ENCODE measurements at places on chromosomes 7 and 10.

GRCh38 chr7:152419473-152420429 is 16.1 kb downstream of the KMT2C start:
- no peak for DNase-seq

GRCh38 chr7:148318838-148319237 is 271.7 kb upstream of the C7orf33 start:
- peak; percentile 57 for DNase-seq

DNA sequence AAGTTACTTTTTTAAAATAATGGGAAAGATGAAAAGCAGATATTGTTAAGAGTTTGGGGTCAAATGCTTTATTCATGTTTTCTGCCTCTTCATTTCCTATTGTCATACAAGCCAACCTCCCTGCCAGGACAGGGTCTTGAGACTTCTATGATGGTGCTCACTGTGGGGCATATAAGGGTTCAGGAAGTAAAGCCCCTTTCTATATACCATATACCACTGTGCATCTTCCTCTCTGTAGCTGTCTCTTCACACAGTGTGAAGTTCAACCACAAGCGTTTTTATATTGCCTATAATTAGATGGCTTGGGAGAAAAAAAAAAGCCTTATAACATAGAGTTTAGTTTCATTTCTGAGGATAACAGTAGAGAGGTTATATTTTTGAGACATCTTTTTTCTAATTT is 389.8 kb upstream of the SORCS1 start:
- no peak for DNase-seq

DNA sequence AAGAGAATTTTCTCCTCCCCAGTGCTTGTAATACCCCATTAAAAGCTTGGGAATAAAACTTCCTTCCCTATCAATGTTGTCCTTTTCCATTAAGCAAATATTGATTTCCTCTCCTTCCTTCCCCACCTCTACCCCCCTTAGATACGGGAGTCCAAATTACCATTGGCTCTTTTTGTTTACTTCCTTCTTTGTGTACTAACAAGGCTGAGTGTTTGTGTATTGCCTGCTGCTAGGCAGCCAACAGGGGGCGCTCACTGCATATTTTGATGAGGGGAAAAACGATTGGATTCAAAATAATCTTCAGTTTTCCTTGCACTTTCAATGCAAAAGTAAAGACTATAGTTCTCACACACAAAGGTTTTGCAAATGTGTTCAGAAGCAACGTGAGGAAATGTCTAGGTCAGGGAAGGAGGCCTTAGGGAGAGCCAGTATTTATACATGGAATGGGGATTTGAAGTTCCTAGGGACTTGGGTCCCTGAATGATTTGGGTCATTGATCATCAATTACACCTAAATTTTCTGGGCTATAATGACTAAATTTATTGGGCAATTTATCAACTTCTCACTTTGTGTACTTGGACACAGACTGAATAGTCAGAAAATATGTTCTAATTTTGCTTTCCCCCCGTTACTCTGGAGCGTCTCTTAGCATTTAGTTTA is 23.6 kb upstream of the VPS41 start:
- DNase-seq: peak; percentile 66

- DNase-seq: no peak
Observed at GRCh38 chr7:155725006-155725355, 80.5 kb downstream of the RBM33 start.

DNA sequence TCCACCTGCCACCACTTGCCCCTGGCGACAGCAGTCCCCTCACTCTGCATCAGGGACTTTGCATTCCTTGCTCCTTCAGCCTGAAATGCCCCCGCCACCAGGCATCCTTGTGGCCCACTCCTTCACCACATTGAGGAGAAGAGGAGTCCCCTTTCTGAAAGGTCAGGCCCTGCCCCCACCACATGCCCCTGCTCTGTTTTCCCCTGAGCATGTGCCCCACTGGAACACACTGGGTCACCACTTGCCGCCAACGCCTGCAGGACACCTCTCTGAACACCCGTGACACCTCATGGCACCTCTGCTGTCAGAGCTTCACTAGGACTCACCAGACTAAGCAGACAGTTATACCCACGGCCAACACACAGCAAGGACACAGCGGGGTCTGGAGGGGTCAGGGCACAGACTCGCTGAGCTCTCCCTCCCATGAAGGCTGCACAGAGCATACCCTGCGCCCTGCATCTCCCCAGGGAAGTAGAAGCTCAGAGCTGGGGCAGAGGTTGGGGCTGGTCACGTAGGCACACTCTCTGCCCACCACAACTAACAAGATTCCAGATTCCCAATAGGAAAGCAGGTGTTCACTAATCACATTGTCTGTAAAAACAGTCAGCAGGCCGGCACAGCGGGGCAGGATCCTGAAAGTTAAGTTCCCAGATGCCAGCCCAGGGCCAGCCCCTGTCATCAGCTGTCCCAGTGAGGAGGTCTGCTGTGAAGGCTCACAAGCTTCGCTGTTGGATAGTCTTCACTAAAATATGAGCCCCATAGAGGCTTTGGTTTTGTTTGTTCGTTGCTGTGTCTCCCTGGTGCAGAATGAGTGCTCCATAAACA is 5.8 kb upstream of the AOC1 start:
- peak; percentile 34 for DNase-seq
